ENCODE measurements at places on chromosomes 16 and 17.

GRCh38 chr17:75874323-75875181 lies 3.8 kb downstream of the TRIM47 start:
- no peak for DNase-seq

DNA sequence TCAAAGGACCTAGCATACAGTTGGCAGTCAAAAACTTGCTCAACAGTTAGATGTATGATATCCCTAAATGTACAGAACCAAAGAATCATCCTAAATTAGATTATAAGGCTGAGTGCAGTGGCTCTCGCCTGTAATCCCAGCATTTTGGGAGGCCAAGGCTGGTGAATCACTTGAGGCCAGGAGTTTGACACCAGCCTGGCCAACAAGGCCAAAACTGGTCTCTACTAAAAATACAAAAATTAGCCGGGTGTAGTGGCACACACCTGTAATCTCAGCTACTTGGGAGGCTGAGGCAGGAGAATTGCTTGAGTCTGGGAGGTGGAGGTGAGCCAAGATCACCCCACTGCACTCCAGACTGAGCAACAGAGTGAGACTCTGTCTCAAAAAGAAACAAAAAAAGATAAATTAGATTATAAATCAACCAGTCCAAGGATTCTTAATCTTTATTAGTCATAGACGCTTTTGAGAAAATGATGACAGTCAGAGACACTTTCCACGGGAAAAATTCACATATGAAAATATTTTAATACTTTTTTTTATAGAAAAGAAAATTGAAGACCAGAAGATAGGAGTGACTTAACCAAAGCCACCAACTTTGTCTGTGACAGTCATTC lies 77.6 kb downstream of the MMD start:
- DNase-seq: no peak

- no peak for DNase-seq
These were observed 233.8 kb downstream of the SNX29 start for GRCh38 chr16:12210258-12210880.

DNA sequence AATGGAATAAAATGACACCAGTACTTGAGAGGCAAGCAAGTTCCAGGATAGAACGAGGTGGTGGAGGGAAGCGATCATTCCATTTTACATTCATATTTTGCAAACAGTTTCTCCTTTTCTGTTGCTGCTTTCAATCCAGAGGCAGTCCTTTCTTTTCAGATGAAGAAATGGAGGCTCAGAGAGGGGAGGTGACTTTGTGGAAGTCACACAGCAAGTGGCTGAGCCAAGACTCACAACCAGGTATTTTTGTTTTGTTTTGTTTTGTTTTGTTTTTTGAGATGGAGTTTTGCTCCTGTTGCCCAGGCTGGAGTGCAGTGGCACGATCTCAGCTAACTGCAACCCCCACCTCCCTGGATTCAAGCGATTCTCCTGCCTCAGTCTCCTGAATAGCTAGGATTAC lies 29.3 kb downstream of the GPR142 start:
- no peak for DNase-seq

DNA sequence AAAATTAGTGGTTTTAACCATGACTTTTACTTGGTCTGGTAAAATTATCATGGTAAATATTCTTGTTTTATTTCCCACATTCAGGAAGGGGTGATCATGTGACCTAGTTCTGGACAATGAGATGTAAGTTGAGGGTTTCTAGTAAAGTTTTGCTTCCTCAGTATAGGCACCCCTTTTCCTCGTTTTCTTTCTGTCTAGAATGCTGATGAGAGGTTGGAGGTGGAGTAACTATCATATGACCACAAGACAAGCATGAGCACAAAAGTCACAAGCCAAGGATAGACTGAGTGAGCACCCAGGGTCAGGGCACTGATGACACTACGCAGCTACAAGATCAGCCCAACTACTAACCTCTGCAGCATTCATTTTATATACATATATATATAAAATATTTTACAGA lies 53.9 kb downstream of the MYO1D start:
- no peak for DNase-seq

- DNase-seq: no peak
These were observed 19.9 kb upstream of the NAGS start for GRCh38 chr17:43984521-43984920.

DNA sequence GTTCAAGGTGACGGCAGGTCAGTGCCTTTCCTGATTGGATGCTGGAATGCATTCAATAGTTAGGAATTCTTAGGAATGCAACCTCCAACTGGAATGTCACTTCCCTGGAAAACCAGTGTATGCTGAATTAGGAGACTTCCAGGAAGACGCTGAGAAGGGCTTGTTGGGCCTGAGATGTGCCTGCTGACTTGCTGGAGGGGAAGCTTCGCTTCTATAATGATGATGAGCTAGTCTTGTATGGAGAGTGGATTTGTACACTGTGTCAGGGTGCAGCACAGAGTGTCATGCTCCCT lies 45.6 kb downstream of the SMPD3 start:
- no peak for DNase-seq

DNA sequence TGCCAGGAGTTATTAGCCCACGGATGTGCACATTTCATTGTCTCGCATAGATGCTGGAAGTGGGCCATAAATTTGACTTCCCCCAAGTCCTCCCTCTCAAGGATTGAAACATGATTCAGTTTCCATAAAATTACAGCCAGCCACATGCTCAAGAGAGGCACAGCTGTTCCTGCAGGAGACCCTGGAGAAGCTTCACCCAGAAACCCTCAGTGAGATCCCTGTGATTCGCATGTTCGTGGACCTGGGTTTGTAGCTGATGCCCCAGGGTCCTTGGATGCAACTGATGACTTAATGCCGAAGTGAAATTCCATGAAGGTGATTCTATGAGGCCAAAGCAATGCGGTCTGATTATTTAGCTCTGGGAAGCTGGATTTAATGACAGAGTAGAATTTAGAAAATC lies 24.7 kb upstream of the AQP8 start:
- DNase-seq: no peak

- DNase-seq: no peak
These were observed 266.2 kb downstream of the CEP112 start for GRCh38 chr17:65925606-65926307.

GRCh38 chr17:74728702-74729075 lies 8.4 kb upstream of the RAB37 start:
- no peak for DNase-seq

DNA sequence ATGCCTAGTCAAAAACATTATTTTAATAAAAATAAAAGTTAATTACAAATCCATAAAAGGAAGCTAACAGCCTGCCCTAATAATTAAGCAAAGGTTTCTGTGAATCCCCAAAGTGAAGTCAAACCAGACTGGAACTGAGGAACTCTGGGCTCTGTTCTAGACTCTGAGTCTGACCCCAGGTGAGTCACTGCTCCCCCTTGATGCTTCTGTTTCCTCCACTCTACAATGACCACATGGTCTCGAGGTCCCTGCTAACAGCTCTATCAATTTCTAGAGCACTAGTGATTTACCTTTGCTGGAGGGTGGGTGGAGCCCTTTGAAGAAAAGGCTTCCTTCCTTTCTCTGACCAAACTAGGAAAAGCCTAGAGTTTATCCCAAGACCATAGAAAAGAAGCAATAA lies 32.4 kb downstream of the XPO6 start:
- DNase-seq: peak; percentile 37

DNA sequence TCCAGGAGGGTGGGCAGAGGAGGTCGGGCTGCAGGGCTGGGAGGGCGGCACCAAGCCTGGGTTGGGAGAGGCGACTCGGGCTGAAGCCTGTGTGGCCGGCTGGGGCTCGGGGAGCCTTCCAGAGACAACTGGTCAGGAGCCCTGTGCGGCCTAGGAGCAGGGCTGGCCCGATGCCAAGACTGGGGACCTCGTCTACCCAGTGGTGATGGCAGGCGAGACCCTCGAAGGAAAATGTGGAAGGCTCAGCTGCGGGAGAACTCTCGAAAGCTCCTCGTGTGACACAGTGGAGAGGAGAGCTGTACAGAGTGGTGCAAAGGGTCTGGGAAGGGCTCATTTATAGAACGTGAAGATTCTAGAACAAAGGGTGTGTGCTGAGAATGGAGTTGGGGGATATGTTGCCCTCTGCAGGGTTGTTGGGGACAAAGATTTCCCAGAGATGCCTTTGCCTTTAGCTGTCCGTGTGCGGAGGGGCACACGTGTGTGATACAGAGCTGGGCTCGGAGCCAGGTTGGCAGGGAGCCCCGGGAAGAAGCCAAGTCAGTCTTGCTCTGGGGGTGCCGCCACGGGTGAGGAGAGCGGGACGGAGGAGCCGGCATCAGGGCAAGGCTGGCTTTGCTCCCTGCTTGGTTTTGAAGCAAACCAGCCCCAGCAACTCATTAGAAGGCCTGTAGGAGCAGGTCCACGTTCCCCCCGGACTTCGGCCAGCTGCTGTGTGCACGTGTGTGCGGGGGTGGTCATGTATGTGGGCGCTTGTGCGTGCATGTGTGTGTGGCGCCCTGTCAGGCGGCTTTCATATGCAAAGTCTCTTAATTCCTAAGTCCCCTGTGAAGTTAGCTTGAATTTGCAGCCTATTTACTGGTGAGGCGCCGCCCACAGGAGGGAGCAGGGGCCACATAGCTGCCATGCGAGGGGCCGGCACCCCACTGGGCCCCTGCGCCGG lies 132.4 kb upstream of the CHMP6 start:
- no peak for DNase-seq

DNA sequence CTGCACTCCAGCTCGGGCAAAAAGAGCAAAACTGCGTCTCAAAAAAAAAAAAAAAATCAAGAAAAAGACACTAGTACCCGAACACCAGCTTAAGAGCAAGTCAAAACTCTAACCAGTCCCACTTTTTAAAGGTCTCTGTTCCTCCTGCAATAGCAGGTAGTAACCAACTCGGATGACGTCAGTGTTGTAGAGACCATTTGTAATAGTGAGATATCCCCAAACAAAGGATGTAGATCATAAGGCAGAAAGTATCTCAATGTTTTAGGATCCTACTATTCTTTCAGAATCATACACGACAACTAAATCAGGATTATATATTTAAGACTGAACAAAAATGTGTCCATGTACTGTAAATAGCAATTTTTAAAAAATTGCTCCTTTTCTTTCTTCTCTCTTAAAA lies 2.4 kb downstream of the JPT1 start:
- no peak for DNase-seq

DNA sequence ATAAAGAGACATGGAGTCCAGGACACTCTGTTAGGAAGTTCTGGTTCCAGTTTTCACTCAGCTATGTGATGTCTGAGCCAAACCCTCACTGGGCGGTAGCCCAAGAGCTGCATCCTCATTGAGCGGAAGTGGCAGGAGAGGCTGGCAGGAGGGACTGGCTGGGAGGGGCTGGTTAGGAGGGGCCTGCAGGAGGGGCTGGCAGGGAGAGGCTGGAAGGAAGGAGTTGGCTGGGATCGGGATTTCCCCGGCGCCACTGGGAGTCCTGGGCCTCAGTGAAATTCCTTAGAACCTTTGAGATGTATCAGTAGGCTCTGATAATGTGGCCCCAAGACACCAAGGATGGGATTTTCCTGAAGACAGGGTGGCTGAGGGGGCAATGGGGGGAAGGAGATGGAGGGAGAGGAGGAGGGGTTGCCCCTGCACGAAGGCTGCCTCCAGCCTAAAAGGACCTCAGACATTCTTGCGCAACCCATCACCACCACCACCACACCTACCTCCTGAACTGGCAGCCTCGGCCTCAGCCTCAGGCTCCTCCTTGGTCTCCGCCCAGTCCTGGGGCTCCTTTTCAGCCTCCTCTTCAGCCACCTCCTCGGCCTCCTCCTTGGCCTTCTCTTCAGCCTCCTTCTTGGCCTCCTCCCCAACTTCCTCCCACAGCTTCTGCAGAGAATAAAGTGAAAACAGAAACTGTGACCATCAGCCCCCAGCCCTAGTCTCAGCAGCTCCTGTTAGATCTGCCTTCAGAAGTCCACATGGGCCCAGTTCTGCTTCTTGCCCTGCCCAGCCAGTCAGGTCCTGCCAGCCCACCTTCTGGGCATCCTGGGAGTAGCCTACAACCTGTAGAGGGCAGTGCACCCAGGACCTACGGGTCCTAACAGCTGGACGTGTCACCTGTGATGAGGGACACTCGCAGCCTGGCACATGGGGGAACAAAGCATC lies 31.7 kb downstream of the CNGB1 start:
- DNase-seq: no peak

All from CD4-positive, alpha-beta T cell treated with Interleukin-6 for 4 hours (primary cell).